ENCODE measurements at places on chromosomes 4 and X.

DNA sequence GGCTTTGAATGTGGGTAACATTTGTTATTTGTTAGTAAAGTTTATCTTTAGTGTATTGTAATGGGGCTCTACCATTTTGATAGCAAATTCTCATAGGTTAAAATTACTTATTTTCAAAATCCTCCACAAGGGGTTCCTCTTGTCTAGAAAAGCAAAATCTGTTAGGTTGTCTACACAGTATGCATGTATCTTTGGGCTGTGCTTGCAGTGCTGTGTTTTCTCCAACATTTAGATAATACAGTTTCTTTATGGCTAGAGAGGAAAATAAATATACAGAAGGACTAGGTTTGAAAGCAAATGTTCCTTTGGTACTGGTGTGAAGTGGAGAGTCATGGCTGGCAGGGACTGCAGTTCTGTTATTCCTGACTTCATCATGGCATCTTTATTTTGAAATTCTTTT, 40.3 kb downstream of the POLR2B start:
- DNase-seq, result no peak

GRCh38 chr4:8547108-8547911, 32.9 kb upstream of the GPR78 start:
- DNase-seq, result no peak

- no peak for DNase-seq
These were observed 244.3 kb downstream of the RBMX2 start for GRCh38 chrX:130645955-130646583.

- no peak for DNase-seq
These were observed 63.1 kb upstream of the SPP1 start for GRCh38 chr4:87912164-87913004.

- no peak for DNase-seq
These were observed 890.0 kb upstream of the FRG1 start for GRCh38 chr4:189050643-189051042.

- DNase-seq, result no peak
These were observed 44.0 kb downstream of the ZNF518B start for GRCh38 chr4:10413177-10413576.

DNA sequence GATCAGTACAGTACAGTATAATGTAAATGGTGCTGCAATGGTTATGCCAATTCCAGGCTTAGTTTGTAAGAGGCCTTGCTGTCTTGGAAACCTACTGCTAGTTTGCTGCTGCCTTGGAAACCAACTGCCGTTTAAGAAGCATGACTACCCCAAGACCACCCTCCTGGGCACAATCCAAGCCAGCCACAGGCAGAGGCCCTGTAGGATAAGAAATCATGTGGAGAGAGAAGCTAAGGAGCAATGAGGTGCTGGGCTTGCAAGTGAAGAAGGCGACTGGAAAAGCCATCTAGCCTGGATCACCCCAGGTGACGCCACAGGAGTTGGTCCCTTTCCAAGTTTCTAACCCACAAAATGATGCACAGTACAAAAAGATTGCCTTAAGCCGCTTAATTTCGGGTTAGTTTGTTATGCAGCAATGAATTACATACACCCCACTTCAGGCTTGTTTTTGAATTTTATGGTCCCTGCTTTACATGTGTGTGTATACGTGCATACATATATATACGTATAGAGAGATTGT, 16.9 kb downstream of the ZFP42 start:
- no peak for DNase-seq

GRCh38 chrX:122850326-122850725, 333.8 kb upstream of the GRIA3 start:
- no peak for DNase-seq

- no peak for DNase-seq
These were observed 20.3 kb downstream of the NPY2R start for GRCh38 chr4:155228713-155229112.

GRCh38 chr4:146053891-146054290, 115.3 kb upstream of the ZNF827 start:
- DNase-seq, result no peak

DNA sequence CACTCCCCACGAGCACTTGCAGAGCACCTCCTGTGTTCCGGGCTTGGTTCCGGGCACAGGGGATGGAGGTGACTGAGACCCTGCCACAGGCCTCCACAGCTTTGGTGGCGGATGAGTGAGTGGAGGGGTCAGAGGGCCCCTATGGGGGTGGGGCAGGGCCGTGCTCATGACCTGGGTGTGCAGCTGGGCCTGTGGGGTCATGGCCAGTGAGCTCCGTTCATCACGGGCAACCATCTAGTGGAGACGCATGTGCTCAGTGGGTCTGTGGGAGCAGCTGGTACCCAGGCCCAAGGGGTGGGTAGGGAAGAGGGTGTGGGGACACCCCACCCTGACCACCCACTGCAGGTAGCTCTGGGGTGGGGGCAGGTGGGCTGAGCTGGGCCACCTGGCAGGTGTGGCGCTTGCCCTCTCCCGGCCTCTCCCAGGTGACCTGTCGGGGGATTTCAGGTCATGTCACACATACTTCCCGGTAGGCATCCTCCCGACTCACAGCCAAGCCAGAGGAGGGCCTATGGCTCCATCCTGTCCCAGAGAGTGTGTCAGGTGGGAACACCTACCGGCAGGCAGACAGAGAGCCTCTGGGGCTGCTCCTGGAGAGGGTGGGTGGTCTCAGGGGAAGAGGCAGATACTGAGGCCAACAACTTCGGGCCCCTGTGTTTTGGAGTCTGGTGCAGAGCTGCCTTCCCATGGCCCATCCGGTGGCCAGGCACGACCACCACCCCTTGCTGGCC, 3.6 kb downstream of the PSAPL1 start:
- DNase-seq, result no peak

DNA sequence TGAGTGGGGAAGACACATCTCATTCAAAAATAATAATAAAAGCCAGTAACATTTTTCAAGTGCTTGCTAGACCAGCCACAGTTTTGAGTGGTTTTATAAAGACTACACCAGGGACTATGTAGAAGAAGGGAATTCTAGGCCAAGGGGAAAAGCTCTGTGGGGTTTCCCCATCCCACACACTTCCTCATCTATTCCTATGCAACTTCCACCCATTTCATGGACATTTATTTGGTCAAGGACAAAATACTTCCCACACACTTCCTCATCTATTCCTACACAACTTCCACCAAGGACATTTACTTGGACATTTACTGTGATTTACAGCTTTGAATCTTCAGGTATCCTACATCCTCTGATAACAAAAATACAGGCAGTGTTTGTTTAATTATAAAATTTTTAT, 86.5 kb upstream of the KLF3 start:
- DNase-seq, result no peak

- no peak for DNase-seq
These were observed 226.0 kb upstream of the MAB21L2 start for GRCh38 chr4:150355858-150356455.

DNA sequence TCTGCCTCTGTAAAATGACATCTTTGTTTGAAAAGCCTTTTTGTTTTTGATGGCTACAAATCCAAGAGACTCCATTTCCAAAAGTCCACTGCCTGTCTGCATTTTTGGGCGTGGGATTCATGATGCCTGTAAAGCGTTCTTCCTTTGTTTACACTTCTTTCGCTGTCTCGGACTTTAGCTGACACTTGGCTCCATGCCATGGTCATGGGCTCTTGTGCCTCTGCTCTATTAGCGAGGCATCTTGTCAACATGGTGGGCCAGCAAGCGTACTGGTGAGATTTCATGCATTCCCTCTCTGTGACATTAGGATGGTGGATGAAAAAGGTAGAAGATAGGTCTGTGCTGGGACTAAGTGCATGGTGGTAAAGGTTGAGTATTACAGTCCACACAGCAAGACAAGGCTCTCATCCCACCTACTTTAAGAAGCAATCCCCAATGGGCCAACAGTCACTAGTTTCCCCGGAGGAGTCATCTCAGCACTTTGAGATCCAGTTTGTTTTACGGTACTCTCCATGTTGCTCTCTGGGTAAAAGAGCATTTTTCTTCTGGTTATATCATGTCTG, 298.2 kb upstream of the KLF3 start:
- no peak for DNase-seq

GRCh38 chr4:139887962-139888735, 222.5 kb downstream of the MGST2 start:
- no peak for DNase-seq

DNA sequence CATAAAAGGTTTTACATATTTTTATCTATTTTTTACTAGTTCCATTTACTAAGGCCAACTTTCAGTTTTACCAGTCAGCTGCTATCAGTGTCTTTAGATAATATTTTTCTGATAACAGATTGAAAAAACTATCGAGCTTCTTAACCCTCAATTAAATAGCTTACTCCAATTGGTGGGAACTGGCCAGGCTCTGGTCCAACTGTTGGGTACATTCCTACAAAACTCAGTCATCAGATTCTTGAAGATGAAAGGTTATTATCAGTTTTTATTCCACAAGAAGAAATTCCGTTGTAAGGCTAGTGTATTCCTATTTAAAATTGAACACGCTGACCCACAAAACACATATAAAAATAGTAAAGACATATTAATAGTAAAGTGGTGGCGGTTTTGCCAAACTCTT, 346.2 kb downstream of the MAPK10 start:
- no peak for DNase-seq

GRCh38 chr4:159269956-159270355, 167.1 kb downstream of the RAPGEF2 start:
- DNase-seq, result no peak

GRCh38 chr4:169234137-169234855, 36.5 kb downstream of the SH3RF1 start:
- DNase-seq, result no peak

- no peak for DNase-seq
These were observed 47.4 kb downstream of the TMEM131L start for GRCh38 chr4:153513596-153513995.

- no peak for DNase-seq
These were observed 968.2 kb downstream of the STIM2 start for GRCh38 chr4:27828843-27829242.

GRCh38 chrX:124223524-124223923, 108.9 kb upstream of the TEX13D start:
- DNase-seq, result no peak

DNA sequence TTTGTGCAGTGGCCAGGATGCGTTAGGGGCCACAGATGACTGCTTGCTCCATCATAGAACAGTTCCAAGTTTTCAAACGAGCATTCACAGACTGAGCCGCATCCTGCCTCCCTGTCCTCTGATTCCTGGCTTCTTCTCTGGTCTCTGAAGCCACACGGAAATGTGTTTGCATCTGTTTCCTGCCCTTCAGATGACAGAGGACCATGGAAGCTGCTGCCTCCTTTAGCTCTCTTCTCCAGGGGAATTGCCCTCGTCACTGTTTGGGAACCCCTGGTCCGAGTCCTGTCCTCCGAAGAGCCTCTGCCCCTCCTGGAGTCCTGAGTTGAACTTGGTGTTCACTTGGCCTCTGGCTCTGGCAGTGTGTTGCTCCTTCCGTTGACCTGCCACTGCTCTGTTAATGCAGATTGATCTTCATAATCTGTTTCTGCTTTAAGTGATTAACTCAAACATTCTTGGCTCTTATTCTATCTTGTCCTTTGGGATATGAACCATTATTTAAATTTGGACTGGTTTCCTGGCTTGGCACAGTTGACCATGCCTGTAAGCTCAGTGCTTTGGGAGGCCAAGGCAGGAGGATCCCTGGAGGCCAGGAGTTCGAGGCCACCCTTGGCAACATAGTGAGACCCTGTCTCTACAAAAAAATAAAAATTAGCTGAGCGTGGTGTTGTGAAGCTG, 96.0 kb downstream of the PTTG2 start:
- no peak for DNase-seq

DNA sequence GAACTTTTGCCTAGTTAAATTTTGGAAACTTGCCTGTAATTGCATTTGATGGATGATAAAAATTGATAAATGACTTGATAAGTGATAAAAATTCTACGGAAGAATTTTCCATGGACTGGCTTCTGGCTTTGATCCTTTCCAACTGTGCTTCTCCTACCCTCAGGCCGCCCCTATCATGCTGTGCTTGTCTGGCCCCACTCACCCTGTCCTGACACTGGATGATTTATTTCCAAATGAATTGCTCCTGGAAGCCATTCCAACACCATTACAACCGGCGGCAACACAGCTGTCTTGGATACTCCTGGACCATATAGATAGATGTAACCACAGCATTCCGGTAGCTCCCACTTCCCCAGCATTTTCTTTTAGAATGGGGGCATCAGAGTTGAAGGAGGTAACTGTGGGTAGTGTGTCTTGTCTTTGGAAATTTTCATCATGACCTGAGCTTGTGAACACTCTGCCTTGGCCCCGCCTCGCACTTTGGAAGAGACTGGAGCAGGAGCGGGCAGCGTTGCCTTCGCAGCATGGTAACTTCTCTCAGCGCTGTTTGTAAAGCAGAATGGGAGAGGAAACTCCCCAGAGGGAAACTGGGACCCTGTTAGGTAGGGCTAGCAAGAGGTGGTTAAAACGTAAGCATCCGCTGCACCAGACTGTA, 77.4 kb downstream of the TBL1X start:
- no peak for DNase-seq

Measured in stimulated activated CD4-positive, alpha-beta T cell treated with anti-CD3 and anti-CD28 coated beads, Interleukin-12 subunit alpha, Interleukin-12 subunit beta, amount 100 ng/mL, for 4 hours (primary cell).